Activated CD4-positive, alpha-beta T cell treated with anti-CD3 and anti-CD28 coated beads for 36 hours (primary cell): ENCODE measurements at places on chromosomes 3 and 15. TPM values are rescaled to one million over a fixed set of nuclear protein-coding genes. Genes with fewer than 3 reads are reported as not detected.
A peak's percentile ranks its signal among the peaks of the same experiment; 100 is the strongest.

The IQCH gene
- total RNA-seq: 1.8 TPM

The CDHR4 gene
- 0.32 TPM for total RNA-seq

The KLHL40 gene
- not detected for total RNA-seq

- DNase-seq: peak; percentile 33
- H3K4me3 ChIP-seq: no peak overlapping the region
- H3K27ac ChIP-seq: no peak overlapping the region
- no peaks in the 10 kb centered on the region for H3K27me3 ChIP-seq
Observed at GRCh38 chr15:25989327-25989726, 126.2 kb upstream of the ATP10A start.

- peaks cover 14% of the 10 kb centered on the region for H3K27me3 ChIP-seq
- peak overlapping the region; percentile 23 for H3K27ac ChIP-seq
- H3K36me3 ChIP-seq: no peaks in the 10 kb centered on the region
- peak; percentile 67 for DNase-seq
- no peak overlapping the region for H3K4me3 ChIP-seq
Observed at GRCh38 chr15:38440353-38441129, 13.4 kb upstream of the FAM98B start.

DNA sequence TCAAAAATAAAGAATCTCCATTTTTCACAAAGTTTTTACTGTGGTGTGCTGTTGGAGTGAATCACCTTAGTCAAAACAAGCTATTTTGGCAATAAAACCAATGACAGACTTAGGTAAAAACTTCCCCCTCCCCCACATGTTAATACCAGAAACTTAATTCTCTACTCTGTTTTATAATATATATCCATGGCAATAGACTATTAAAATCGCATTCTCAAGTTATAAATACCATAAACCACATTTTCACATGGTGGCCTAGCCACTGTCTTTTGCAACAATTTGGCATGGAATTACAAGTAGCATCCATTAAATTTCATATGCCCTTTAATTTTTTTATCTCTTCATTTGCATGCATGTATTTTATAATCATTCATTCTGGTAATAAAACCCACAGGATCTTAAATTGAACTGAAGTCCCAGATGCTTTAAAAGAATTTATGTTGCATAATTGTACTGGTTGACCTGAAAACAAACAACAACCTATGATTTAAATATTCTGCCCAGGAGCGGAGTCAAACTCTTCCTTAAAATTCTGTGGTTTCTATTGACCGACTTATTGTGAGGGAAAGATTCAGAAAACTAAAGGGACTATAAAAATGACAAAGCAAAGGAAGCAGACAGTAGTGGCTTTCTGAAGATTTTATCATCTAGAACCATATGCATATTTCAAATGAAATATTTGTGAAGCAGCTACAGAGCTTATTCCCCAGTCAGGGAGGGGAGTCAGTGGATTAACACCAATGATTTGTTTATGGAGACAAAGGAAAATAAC is 229.0 kb upstream of the TBL1XR1 start:
- H3K4me1 ChIP-seq: peaks cover 37% of the 10 kb centered on the region
- DNase-seq: no peak
- peak overlapping the region; percentile 92 for H3K27ac ChIP-seq

- H3K4me1 ChIP-seq: no peaks in the 10 kb centered on the region
- peaks cover 8% of the 10 kb centered on the region for H3K27me3 ChIP-seq
- H3K36me3 ChIP-seq: no peaks in the 10 kb centered on the region
- no peak overlapping the region for H3K27ac ChIP-seq
- DNase-seq: no peak
- H3K4me3 ChIP-seq: no peak overlapping the region
Observed at GRCh38 chr15:96261575-96262034, 68.9 kb upstream of the NR2F2 start.
